ENCODE measurements at places on chromosomes 3 and 15. TPM values are rescaled to one million over a fixed set of nuclear protein-coding genes. Genes with fewer than 3 reads are reported as not detected.

Gene PRC1
- 75.2 TPM for total RNA-seq

Gene HAUS2
- 27.2 TPM for total RNA-seq

Gene CRELD1
- 49.9 TPM for total RNA-seq

Gene TTLL13
- under 0.01 TPM for total RNA-seq

Gene GATA2
- total RNA-seq, result 12.4 TPM

Gene WNT5A
- 0.09 TPM for total RNA-seq

Gene ARL13B
- total RNA-seq, result 8.9 TPM

Gene CD96
- not detected for total RNA-seq

Gene CHST13
- total RNA-seq, result not detected

Gene FOXB1
- total RNA-seq, result not detected

Gene KNG1
- total RNA-seq, result not detected

Gene LARP6
- 10.9 TPM for total RNA-seq

Gene TMCO5A
- total RNA-seq, result not detected

Gene CSPG4
- under 0.01 TPM for total RNA-seq

Gene RASSF1
- total RNA-seq, result 24.0 TPM

Gene HIGD2B
- not detected for total RNA-seq

Gene C3orf85
- total RNA-seq, result not detected

Gene CLRN1
- not detected for total RNA-seq

Measured in endothelial cell of coronary artery (primary cell).